Glutamatergic neuron (in vitro differentiated cells): ENCODE measurements at places on chromosomes 5 and 9. TPM values are rescaled to one million over a fixed set of nuclear protein-coding genes. Genes with fewer than 3 reads are reported as not detected.
A peak's percentile ranks its signal among the peaks of the same experiment; 100 is the strongest.

DNA sequence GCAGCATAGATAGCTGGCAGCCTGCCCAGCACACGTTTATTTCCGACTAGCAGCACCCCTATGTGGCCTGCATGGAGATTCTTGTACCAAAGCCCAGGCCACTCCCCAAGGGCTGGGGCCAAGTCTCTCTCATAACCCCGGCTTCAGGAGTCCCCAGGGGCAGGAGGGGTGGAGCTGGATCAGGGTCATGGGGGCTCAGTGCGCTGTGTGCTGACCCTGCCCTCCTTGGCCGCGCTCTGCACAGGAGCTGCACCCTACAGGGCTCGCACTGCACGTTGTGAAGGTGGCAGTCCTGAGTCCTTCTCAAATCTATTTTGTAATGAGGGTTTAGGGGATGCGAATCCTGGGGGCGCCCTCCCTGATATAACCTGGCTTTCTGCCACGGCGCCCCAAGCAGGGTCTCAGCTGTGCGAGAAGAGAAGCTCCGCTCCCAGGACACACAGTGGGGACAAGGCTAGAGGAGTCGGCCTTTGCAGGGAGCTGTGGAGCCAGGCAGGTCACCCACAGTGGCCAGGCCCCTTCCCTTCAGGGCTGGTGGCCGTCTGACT is 28.6 kb downstream of the NKD2 start:
- DNase-seq, result peak; percentile 19

GRCh38 chr9:110977259-110977709 is 61.0 kb downstream of the LPAR1 start:
- no peak for DNase-seq

DNA sequence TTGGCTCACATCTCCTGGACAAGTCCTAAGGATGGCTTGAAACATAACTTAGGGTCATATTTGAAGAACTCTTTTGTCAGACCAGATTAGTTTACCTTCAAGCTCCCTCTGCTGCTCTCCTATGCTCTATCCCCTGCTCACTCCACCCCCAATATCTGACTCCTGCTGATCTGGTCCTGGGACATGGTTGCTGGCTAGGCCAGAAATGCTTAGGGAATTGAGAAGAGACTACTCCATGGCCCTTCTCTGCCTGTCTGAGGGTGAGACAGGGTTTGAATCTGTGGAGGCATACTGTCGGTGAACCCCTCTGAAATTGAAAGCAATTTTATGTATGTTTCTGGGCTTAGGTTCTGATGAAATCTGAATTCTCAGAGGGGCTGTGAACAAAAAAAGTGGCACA is 3.3 kb downstream of the OTULIN start:
- DNase-seq, result no peak

DNA sequence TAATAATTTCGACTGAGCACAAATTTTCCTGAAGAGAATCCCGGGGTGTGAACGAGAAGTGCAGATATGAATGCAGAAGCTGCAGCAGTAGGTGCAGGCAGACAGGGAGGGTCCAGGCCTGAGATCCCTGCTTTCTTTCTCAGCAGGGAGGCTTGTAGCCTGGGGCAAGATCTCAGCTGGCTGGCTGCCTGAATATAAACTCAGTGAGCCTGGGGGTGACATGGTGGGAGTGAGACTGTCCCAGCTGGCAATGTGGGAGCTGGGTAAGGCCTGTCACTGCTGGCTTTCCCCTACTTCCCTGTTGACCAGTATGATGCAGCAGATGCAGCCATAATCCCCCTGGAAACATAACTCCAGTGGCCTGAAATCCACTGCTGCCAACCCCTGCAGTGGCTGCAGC is 325.2 kb downstream of the CETN3 start:
- DNase-seq, result no peak

GRCh38 chr5:125109293-125109692 is 362.9 kb upstream of the ZNF608 start:
- DNase-seq, result no peak

ROPN1L gene
- not detected for total RNA-seq

PGM5 gene
- total RNA-seq, result not detected

GRCh38 chr5:100762108-100762507 is 141.0 kb downstream of the ST8SIA4 start:
- no peak for DNase-seq

GRCh38 chr9:16030528-16031185 is 477.8 kb downstream of the CCDC171 start:
- DNase-seq, result no peak

- DNase-seq, result peak; percentile 66
Observed at GRCh38 chr5:180670586-180671359, 21.4 kb upstream of the FLT4 start.

SLC25A2 gene
- total RNA-seq, result 1.9 TPM

PHYHD1 gene
- 4.4 TPM for total RNA-seq

SLC2A8 gene
- 30.6 TPM for total RNA-seq

DNA sequence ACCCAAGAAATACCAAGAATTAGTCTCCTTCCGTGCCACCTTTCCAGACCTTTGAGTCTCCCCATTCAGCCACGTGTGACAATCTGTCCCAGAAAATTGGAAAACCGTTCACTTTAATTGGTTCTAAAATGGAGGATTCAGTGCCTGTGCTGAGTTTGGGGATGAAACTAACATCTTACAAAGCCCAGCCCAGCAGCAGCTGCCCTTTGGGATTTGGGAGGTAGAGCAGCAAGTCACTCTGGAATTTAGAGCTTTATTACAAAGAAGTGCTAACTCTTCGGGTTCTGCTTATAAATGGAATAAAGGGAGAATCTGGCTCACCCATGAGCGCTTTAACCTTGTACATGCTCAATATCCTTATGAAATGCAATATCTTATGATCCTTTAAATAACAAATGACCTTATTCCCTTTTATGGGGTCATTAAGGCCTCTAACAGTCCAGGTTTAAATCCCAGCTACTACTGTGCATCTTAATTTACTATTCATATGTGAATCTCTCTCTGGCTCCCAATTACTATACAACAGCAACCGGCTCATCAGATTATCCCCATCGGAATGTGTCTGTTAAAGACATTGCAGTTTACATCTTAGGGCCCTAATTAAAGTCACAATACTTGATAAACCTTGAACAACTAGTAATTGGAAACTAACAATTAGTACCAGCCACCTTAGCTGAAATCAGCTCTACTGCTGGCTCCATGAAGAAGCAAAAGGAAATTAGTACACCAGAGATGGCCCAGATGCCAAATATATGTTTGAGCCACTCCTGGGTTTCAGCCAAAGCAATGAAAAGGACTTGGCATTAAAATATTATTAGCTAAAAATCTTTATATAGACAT is 271.8 kb upstream of the SMARCA2 start:
- DNase-seq, result no peak

GRCh38 chr5:147616421-147616820 is 106.6 kb upstream of the DPYSL3 start:
- DNase-seq, result no peak

SPATA9 gene
- not detected for total RNA-seq

GRCh38 chr5:172586125-172587060 is 54.7 kb upstream of the NEURL1B start:
- no peak for DNase-seq

IGFBPL1 gene
- 590 TPM for total RNA-seq

- peak; percentile 22 for DNase-seq
Observed at GRCh38 chr9:134321946-134322741, 4.1 kb upstream of the RXRA start.

COX7C gene
- 489 TPM for total RNA-seq

- no peak for DNase-seq
Observed at GRCh38 chr5:24788829-24789514, 144.2 kb upstream of the CDH10 start.

DNA sequence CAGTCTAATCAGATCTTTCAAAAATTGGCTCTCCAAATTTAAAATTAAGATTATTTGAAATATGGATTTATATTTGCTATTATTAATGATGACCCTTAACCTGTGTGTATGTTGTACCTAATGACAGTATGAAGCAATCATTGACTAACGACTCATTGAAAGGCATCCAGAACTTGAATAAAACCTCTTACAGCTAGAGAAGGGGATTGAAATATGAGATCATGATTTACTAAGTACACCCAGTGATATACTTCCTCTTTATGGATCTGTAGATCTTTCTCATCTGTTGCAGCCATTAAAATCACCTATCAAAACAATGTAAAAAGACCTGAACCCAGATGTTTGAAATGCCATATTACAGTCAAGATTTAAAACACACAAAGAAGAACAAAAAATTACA is 126.5 kb downstream of the RPS23 start:
- no peak for DNase-seq

TXNDC15 gene
- total RNA-seq, result 57.5 TPM

CDKN2A gene
- not detected for total RNA-seq

FOXI1 gene
- total RNA-seq, result not detected

DNA sequence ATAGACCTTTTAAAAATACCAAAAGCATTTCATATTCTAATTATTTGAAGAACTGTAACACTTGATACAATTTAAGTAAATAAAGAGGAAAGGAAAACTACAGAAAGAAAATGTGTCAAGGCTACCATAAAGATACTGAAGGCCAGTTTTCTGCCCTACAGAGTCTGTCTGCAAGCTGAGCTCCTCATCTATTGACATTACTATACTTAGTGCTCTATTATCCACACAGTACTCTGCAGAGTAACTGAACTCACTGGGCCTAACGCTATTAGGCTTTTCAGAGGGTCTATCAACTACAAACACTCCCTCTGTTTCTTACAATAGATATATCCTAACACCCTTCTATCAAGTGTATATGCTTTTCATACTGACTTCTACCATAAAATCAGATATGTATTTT is 57.1 kb upstream of the SUSD1 start:
- no peak for DNase-seq

GRCh38 chr9:134366223-134367031 is 40.2 kb downstream of the RXRA start:
- no peak for DNase-seq

GRCh38 chr5:141843156-141843927 is 34.9 kb downstream of the PCDH1 start:
- DNase-seq, result no peak

DNA sequence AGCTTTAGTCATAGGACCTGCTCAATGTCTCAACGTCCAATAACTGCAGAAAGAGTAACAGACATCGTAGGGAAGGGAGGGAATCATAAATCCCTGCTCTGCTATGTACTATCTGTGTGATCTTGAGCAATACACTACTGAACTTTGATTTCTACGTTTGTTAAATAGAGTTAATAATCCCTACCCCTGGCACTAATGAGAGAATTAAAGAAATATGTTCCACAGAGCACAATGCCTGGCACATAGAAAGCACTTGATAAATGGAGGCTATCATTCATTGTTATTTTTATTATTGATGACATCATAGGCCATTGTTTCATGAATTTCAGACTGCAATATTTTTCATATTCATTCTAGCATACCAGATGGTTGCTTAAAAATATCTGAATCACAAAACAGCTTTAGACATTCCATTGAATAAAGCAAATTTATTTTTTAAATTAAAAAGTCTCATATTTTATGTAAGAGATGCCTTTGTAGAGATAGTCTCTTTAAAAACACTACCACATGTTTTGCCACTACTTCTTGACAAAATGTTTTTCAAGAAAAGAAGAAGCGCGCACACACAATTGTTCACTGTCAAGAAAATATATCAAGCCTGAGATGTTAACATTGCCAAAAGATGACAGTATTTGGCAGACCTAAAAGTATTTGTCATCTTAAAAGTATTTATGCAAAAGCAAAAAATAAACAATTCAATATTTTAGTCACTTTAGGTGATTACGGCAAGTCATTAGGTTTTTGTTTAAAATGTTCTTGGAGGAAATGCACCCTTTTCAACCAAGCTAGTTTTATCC is 108.5 kb downstream of the EBF1 start:
- no peak for DNase-seq

IPPK gene
- 7.0 TPM for total RNA-seq

- DNase-seq, result peak; percentile 17
Observed at GRCh38 chr9:22469928-22470544, 23.4 kb downstream of the DMRTA1 start.

DNA sequence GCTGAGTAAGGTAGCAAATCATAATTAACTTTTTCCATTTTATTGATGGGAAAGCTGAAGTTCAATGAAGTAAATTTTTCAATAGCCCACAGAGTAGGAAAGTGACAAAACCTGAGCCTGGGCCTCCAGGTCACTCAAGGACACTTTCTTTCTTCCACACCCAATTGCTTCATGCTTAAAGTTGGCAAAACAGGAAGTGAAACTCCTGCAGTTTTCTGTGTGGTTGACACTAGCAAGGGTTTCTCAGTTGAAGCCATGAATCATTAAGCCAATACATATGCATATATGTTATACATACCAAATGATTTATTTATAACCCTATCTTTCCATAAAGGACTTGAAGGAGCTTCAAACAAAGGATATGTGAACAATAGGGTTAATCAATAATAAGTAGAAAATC is 13.9 kb downstream of the TLR4 start:
- DNase-seq, result no peak

KIF24 gene
- 0.78 TPM for total RNA-seq
